Eye (tissue), 1 donor: ENCODE measurements at places on chromosomes 1 and 21.

DNA sequence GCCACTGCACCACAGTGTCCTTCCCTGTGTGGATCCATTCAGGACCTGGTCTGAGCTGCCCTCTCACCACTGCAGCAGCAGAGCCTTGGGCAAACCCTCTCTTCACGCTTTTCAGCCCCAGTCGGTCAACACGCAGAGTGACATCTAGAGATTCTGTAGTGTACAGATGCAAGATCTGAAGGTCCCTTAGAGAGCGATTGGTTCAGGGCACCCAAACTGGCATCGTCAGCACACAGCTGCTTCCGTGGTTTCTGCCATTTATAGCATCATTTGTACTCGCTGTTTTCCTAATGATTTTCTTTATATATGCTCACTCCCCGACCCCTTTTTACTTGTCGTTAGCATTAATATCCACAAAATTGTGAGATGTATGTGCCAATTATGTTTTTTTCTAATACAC lies 1.5 kb upstream of the ASCL5 start:
- DNase-seq = no peak

DNA sequence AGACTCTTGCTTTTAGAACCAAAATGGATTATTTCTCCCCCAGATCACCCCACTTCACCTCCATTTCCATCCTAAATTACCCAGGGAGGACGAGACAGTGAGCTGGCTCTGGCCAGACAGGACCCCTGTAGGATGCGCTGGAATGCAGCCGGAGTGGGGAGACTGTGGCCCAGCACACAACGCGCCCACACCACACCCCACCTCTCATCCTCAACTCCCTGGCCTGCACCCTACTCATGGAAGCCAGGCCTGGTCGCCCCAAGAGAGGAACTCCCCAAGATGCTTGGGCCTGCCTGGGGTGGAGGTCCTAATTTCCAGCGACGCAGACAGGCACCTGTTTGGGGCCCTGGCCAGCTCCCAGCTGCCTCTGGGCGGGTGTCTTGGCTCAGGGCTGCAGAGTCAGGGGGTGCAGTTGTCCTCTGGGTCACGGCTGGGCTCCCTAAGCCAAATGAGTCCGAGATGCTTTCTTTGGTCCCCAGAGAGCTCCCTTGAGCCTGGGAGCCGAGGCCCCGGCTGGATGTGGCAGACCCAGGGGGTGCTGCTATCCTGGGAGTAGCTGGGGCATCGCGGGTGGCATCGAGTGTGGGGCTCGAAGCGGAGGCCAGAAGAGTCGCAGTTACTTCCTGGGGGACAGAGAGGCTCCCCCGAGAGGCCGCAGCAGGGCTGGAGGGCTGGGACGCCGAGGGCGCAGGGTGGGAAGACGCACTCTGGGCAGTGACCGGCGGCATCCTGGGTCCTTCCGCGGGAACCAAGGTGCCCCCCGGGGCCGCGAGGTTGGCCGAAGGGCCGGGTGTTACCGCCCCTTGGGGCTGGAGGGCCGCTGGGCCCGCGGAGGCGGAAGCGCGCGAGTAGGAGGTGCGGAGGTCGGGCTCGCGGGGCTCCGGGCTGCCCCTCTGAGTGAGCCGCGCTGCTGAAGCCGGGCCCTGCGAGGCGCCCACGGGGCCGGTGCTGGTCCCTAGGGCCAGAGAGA lies 10.4 kb downstream of the CLEC20A start:
- DNase-seq = peak; percentile 24

DNA sequence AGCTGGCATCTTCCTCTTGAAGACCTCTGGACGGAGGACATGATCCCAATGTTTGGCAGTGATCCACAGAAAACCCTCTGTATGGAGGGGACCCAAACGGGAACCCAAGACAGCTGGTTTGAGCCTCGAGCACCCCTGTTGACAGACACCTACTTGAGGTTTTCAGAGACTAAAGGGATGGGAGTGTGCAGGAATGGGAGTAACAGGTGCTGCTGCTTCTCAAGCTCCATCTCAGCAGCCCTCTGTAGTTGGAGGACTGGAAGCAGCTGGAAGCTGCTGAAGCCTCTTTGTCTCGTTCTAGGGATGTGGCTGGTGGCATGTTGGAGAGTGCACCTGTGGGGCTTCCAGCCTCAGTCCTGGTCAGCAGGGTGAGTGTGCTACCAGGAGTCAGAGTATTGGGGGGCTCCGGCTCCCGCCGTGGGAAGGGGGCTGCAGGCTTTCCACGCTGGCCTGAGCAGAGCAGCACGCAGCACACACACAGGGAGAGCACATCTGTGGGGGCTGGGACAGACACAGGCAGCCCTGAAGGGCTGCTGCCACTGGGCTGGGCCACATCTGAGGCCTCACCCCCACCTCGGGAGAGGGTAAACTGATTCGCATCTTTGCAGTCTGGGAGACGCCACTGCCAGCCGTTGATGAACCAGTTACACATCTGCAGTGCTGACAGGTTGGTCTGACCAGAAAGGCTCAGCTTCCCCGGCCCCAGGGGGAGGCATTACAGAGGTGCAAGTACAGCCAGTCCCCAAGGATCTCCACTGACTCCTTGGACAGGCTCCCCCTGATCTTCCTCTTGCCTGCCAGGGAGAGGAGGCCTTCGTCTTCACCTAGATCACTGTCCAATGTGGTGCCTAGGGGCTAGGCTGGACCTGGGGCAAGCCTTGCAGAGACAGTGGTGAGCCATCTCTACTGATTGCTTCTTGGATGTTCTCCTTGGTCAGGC lies 56.6 kb downstream of the ADSS2 start:
- no peak for DNase-seq

DNA sequence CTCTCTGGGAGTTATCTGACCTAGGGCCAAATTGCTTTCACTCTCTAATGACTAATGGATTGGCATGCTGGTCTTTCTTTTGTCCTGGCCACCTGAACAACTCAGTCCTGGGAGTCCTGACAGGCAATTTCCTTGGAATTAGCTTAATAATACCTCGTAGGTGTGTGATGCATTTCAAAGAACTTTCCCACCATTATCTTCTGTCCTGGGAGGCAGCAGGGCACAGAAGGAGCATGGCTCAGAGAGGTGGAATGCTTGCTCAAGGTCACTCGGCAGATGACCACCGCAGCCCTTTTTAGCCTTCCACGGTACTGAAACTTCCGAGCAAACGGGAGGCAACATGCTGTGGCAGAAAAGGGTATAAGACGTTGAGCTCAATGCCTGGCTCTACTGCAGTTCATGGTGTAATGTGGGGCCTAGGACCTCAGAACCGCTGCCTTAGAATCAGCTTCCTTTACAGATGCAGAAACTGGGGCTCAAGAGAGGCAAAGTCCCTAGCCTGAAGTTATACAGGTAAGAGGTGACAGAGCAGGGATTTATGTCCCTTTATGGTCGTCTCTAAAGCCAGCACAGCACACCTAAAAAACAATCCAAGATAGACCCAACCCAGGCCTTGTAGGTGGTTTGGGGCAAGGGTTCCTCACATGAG lies 3.2 kb downstream of the ID3 start:
- DNase-seq = peak; percentile 67

GRCh38 chr1:233491953-233492620 lies 121.8 kb upstream of the KCNK1 start:
- peak; percentile 23 for DNase-seq

GRCh38 chr1:46805755-46806154 lies 6.9 kb downstream of the CYP4B1 start:
- no peak for DNase-seq

DNA sequence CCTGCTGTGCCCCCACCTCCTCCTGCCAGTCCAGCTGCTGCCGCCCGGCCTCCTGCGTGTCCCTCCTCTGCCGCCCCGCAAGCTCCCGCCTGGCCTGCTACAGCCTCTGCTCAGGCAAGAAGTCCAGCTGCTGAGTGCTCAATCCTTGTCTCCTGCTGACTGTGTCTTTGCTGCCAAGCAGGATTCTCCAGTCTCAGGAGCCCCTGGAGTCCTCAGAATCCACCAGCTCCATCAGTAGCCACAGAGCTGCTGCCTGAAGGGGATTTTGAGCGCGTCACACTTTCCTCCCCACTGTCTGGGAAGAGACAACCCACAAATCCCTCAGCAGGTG lies 973 bp downstream of the KRTAP10-11 start:
- DNase-seq = peak; percentile 34

DNA sequence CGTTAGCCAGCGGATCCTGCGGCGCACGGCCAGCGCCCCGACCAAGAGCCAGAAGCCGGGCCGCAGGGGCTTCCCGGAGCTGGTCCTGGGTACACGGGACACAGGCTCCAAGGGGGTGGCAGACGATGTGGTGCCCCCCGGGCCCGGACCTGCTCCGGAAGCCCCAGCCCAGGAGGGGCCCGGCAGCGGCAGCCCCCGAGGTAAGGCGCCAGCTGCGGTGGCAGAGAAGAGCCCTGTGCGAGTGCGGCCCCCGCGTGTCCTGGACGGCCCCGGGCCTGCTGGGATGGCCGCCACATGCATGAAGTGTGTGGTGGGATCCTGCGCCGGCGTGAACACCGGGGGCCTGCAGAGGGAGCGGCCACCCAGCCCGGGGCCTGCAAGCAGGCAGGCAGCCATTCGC lies 24.2 kb downstream of the PANK4 start:
- no peak for DNase-seq

DNA sequence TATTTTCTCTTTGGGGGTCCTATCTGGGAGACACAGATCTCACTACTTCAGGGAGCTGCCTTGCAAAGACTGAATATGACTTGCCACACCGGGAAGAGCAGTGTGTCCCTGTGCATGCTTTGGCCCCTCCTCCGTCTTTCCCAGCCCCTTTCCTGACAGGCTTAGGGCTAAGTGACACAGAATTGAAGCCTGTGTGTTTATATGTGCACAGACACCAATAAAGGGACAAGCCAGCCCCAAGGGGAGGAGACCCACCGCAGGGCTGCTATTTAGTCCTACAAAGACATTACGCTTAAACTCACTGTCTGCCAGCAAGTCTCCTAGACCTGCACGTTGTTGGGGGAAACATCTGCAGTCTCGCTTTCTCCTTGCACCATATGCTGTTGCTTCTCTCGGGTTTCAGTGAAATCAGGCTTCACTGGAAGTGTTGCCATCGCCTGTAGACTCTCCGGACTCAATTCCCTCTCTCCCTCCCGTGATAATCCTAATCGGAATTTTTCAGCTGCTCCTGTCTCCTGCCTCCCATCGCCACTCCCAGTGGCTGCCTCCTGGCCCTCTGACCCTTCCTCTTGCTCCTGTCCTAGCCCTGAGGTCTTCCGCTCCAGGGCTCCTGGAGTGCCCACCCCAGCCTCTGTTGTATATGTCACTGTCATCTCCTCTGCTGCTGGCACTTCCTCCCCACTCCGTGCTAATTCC lies 58.5 kb upstream of the LRRC53 start:
- peak; percentile 45 for DNase-seq

DNA sequence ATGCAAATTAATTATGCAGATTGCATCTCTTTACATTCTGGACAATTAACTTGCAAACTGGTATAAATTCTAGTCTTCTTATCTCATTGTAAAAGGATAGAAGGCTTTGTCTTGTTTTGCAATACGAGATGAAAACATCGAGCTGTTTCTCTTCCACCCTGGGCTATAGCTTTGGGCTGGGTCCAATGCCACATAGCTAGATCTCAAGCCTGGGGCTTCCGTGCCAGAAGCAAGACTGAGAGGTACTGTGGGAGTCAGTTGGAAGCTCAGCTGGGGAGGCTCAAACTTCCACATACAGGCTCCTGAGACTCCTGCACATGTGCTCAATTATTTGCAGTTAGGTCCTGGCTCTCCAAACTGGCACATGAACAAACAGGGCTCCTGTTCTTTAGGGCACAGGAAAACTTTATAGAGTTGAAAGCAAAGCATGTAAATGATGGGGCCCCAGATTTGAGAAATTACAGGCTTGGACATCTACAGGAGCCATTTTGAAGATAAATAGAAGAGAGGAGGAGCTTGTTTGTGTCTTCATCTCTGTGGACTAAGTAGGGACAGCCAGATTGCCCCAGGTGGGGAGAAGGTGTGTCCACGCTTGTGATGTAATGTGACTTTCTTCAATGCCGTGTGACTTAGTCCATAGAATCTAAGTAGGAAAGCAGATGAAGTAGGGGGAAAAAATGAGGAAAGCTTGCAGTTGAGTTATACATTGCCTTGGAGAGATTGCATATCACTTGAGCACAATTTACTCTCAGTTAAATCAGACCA lies 65.9 kb upstream of the SIPA1L2 start:
- DNase-seq = no peak

DNA sequence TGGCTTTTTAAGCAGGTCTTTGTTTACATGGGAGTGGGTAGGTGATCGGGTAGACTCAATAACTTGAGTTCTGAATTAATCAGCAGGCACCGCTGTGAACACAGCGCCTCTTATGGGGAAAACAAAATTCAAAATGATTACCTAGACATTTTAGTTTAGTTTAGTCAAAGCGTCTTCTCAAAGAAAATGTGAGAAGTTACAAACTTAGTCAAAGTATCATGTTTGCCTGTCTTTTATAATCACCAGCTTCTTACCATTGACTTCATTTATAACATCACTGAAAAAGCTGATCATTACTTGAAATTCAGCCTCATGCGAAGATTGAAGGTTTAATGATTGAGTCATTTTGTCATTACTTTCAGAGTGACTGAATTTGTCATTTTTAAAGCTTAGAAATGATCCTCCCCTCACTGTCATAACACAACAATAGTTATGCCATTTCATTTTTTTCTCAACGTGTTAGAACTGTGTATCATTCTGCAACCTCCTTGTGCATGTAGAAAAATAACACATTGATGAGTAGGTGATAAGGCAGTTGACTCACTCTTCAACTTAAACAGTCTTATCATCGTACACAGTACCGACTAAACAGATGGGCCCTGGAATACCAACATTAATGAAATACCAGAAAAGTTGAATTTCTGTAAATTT lies 188.5 kb downstream of the NFIA start:
- DNase-seq = no peak

GRCh38 chr1:102472520-102472919 lies 475.8 kb upstream of the OLFM3 start:
- peak; percentile 4 for DNase-seq

DNA sequence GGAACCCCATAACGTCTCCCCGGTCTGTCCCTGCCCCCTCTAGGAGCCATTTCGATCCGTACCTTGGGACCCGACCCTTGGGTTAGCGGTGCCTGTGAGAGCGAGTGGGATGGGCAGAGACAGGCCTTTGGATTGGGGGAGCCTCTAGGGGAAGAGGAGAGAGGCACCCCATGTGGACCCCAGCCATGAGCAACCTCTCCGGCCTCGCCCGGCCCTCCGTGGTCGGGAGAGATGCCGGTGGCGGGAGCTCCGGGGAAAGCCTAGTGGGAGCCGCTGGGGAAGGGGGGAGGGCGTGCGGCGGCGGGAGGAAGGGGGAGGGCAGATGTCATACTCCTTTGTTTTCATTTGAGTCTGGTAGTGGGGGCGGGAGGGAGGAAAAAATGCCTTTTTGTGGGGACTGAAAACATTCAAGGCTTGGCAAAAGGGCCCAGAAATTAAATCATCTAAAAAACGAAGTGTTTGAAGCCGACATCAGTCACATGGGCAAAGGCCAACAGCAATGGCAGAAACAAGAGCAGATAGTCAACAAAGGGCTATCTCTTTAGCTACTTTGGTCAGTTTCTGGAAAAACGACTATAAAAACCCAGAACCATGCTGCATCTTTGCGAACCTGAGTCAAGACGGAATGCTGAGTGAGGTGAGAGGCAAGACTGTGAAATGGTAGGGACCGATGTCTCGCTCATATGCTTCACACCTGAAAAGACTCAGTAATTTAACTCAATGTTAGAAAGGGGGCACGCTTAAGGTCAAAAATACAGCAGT lies 758 bp downstream of the PTBP2 start:
- peak; percentile 92 for DNase-seq
